ENCODE measurements at places on chromosomes 2 and 18.
A peak's percentile ranks its signal among the peaks of the same experiment; 100 is the strongest.

DNA sequence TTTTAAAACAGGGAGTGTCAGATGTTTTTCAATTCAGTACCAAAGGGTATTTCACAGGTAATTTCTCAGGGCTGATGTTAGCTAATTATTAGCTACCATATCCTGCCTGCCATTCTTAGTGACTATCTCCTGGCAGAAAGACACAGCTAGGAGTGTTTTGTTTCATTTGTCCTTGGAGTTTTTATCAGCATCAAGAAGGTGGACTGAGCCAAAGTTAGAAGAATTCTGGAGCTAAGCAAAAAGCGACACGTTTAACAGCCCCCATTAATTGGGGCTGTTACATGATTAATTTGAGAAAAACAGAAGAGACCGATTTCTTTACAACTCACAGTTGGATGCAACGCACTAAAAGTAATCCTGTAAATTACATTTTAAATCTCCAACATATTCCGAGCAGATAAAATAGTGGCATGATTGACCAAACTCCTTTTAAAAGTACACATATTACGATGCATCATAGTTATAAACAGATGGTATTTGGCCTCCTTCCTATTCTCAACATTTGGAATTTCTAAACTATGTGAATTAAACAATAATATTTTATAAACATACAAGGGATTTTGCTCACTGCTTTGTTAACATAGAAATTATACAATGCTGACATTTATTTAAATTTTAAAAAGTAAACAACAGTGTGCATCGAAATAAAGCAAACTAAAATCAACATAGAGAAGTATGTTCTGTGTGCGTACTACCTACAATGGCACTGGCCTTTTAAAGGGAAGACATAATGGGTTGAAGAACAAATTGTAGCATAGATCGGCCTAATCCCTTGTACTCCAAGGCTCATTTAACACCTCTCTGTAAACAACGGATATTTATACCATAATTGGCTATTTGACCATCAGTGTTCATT, 585.1 kb downstream of the ZEB2 start:
- ATAC-seq, result no peak

- no peak for ATAC-seq
Observed at GRCh38 chr2:24626131-24626530, 135.1 kb downstream of the NCOA1 start.

GRCh38 chr2:95113464-95113863, 8.1 kb downstream of the MRPS5 start:
- ATAC-seq, result no peak

GRCh38 chr2:73323551-73323950, 30.2 kb upstream of the EGR4 start:
- ATAC-seq, result no peak

GRCh38 chr2:168907940-168908662, 7.0 kb downstream of the G6PC2 start:
- no peak for ATAC-seq

GRCh38 chr2:218427741-218428140, 8.8 kb downstream of the VIL1 start:
- no peak for ATAC-seq

DNA sequence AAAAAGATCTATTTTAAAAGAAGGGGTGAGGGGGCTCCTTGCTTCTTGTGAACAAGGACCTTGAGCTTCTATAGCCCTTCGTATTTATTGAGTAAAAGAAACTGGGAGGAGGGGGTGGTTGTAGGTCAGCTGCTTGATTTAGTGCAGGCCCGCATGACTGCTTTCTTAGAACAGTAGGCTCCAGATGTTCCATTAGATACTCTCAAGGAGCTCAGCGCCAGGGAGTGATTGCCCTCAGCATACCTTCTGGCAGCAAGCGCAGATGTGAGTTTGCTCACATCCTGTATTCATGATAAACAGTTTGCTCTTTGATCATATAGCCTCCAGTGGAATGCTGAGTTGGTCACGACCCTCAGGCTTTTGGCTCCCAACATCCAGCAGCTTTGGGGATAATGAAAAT, 108.9 kb upstream of the XPO1 start:
- no peak for ATAC-seq

DNA sequence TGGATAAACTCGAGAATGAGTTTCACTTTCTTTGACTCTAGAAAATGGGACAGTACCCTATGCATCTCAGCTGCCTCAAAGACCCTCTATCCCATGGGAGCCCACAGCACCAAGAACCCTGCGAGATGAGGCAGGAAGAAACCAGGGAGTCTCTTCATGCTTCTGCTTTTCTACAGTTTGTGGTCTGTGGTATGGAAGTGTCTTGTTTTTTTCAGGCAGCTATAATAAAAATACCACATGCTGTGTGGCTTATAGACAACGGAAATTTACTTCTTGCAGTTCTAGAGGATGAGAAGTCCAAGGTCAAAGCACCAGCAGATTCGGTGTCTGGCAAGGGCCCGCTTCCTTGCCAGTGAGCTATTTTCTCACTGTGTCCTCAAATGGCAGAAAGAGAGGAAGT, 257.9 kb downstream of the SUCLG1 start:
- no peak for ATAC-seq

GRCh38 chr2:73314441-73314840, 21.1 kb upstream of the EGR4 start:
- no peak for ATAC-seq

DNA sequence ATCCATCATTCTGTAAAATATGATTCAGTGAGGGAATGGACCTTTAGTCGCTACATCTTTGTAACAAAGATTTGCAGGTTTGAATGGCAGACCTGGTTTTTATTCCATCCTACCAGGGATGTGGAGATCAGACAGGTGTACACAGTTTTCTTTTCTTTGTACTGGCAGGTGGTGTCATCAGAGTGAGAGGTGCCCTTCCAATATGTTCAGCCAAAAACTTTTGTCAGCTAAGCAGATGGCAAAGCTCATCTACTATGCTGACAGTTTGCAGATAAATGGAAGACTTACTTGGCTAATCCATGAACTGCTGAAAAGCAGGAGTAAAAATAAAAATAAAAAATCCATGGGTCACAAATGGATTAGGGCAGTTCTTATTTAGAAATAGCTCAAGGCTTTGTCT, 185.5 kb upstream of the DOK6 start:
- ATAC-seq, result no peak

DNA sequence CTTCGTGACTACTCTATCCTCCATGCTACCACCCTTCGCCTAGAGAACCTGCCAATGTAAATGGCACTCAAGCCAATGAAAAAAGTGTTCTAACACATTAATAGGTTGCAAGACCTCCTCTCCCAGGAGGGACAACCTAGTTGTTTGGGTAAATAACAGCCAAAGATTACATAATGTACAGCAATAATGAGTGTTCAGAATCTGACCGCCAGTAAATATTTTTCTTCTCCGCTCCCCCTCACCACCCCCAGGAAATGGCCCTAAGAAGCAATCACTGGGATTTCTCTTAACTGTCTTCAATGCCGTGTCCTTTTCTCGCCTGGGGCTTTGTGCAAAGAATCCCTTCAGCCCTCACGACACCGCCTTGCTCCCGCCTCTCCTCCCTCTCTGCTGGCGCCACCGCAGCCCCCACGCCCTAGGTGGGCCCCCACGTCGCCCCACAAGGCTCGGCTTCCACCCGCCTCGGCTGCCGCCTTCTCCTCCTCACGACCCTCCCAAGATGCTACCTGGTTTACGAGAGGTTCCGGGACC, 458 bp downstream of the HYCC2 start:
- peak; percentile 5 for ATAC-seq

- no peak for ATAC-seq
Observed at GRCh38 chr18:58567453-58568196, 61.3 kb downstream of the ALPK2 start.

GRCh38 chr18:9478545-9478944, 3.2 kb downstream of the RALBP1 start:
- ATAC-seq, result no peak

GRCh38 chr2:9001778-9002177, 1.7 kb downstream of the MBOAT2 start:
- no peak for ATAC-seq

GRCh38 chr2:153641046-153641445, 162.5 kb upstream of the RPRM start:
- ATAC-seq, result no peak

DNA sequence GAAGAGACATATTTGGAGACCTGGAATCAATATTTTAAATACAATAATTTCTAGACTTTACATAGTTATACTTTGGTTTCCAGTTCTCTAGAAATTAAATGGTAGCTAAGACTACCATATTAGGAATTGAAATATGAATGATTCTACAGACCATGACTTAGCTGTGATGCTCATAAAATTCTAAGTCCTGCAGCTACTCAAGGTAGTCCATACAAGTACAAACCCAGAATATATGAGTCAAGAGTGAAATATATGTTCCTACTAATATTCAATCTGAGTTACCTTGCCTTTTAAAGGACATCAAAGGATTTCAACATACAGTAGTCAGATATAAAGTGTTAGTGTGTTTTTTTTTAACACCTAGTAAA, 10.1 kb upstream of the SPOPL start:
- ATAC-seq, result no peak

DNA sequence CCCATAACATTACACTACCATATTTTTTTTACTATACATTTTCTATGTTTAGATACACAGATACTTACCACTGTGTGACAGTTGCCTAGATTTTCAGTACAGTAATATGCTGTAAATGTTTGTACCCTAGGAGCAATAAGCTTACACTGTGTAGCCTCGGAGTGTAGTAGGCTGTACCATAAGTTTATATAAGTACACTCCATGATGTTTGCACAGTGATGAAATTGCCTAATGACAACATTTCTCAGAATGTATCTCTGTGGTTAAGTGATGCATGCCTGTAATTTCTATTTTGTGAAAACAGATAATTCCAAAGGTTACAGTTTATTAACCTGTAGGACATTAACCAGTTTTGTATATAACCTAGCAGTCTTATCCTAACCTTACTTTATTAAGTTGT, 128.1 kb upstream of the RBMS1 start:
- no peak for ATAC-seq

GRCh38 chr2:68768461-68768860, 33.9 kb downstream of the ARHGAP25 start:
- ATAC-seq, result no peak

DNA sequence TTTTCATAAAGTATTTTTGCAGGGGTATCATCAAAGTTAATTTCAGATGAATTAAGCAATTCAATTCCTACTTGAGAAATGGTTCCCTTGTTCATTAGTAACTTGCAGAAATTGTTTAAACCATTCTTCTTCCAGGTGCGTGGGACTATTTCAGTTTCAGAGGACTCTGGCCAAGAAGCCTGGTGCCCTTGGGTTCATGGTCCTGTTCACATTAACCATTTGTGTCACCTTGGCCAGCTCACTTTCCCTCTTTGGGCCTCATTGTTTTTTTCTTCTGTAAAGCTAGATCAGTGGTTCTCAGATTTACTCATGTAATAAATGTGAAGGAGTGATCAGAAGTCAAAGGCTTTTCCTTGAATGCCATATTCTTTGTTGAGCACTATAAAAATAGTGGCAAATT, 112.4 kb upstream of the BZW1 start:
- ATAC-seq, result no peak

DNA sequence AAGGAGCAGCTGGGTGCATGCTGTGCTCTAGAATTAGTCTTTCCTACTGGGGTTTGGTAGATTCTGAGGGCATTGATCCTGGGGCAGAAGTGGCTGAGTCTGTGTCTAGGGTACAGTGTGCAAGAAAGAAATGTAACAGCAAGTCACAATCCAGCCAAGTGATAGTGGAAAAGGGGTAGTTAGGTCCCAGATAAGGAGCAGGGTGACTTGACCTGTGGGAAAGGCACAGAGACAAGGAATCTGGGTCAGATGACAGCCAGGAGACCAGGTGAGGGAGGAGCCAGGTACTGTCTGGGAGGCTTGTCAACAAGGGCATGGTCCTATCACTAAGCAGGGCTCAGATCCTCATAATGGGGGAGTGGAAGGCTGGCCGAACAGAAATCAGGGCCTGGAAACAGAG, 8.1 kb downstream of the IL37 start:
- ATAC-seq, result no peak

DNA sequence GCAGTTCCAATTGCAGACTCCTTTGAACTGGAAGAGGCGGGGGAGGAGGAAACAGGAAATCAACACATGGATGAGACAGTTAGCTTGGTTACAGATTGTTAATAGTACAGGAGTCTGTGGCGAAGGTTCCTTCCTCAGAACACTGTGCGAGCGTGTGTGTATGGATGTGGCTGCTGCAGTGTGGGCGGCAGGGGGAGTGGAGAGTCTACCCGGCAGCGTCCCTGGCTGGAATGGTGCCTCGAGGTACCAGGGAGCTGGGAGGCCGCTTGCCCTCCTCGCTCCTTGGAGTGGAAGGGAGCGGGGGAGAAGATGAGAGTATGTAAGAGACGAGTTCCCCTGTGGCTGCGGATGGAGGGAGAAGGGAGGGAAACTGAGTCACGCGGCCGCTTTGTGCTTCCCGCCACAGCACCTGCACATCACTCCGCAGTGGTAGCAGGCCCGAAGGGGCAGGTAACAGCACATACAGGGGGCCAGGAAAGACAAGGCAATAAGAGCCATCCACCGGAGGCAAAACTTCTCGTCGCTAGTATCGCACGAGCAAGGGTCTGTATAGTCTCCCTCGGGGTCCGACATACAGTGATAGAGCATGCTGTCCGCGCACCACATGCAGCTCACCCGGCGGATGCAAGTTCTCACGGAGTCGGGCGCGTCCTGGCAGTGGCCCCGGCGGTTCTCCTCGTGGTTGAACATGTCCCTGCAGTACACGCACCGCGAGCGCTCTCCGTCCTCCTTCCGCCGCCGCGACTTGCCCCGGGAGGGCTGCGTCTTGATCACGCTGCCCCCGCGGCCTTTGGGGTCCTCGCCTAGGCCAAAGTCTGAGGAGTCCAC, 85.7 kb downstream of the ACTR2 start:
- no peak for ATAC-seq

DNA sequence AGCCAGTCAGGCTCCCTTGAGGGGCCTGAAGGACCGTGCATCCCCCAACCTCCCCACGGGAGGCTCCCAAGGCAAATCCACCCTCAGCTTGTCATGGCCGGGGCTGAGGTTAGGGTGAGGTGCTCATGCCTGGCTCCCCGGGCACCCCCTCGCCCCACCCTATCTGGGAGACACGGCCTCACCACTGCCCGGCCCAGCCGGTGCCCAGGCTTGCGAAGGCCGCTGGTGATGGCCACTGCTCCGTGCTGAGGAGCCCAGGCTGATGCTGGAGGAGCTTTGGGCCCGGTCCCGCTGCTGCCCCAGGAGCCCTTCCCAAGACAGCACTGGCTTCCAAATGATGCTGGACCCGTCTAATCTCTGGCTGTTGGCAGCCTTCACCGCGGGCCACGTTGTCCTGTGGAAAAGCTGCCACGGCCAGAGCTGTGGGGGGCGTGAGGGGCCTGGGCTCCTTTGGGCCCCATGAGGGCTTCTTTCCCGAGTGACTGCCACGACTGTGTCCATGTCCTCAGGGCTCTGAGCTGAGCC, 135.7 kb upstream of the CTDP1 start:
- ATAC-seq, result no peak

Data from activated CD4-positive, CD25-positive, alpha-beta regulatory T cell treated with anti-CD3 and anti-CD28 coated beads, Interleukin-2, amount 50 U/mL, for 24 hours (primary cell).